ENCODE measurements at places on chromosomes 4 and X. TPM values are rescaled to one million over a fixed set of nuclear protein-coding genes. Genes with fewer than 3 reads are reported as not detected.

DNA sequence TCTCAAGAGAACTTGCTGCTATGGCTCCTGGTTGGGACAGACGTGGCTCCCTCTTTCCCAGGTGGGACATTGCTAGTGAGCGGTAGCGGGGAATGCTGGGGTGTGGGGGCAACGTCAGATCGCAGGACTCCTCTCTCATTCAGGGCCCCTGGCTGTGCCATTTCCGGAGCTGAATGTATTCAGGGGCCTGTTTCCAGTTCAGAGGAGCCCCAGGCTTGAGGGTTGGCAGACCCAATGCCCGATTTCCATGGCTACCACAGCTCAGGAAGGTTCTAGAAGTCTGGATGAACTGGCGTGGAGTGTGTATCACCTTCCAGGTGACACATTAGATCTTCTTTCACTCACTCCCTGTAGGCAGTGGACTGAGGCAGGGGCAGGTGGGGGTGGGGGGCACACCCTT lies 26.2 kb upstream of the CRMP1 start:
- no peaks in the 10 kb centered on the region for H3K36me3 ChIP-seq
- H3K27me3 ChIP-seq: peaks cover 4% of the 10 kb centered on the region
- no peak overlapping the region for H3K4me3 ChIP-seq
- no peaks in the 10 kb centered on the region for H3K4me1 ChIP-seq

- H3K4me3 ChIP-seq: no peak overlapping the region
- DNase-seq: no peak
- H3K4me1 ChIP-seq: peaks cover 10% of the 10 kb centered on the region
- H3K27me3 ChIP-seq: no peaks in the 10 kb centered on the region
- H3K36me3 ChIP-seq: no peaks in the 10 kb centered on the region
- H3K27ac ChIP-seq: no peak overlapping the region
These were observed 105.0 kb downstream of the HNRNPD start for GRCh38 chr4:82268826-82269193.

DNA sequence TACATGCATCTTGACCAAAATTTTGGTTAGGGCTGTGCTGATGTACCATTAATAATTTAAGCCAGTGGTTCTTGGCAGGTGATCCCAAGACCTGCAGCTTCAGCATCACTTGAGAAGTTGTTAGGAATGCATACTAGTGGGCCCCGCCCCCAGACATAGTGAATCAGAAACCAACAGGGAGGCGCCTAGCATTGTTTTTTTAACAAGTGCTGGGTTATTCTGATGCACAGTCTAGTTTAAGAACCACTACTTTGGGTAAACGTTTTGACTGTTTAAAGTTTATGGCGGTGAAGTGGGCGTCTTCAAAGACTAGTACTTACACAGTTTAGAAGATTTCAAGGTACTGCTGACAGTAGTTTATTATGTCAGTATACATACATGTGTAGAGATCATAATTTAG lies 23.6 kb downstream of the FAM199X start:
- H3K36me3 ChIP-seq: peaks cover 5% of the 10 kb centered on the region
- no peak overlapping the region for H3K27ac ChIP-seq
- no peak for DNase-seq
- H3K27me3 ChIP-seq: no peaks in the 10 kb centered on the region

DNA sequence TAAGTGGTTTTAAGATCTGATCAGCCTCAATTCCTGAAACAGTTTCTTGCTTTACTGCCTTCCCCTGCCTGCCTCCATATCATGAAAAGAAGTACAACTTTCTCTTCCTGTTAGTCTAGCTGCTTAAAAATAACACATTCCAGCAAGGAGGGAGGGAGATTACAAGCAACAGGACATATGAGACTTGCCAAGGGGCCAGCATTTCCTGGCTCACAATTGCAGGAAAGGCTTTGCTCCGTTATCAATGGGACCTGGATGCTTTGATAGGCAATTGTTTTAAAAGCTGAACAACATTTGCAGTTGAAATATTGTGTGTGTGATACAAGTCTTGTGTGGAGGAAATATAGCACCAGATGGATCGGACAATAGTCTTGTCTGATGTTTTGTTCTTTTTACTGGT lies 425.0 kb downstream of the FAT4 start:
- H3K36me3 ChIP-seq: no peaks in the 10 kb centered on the region
- no peak for DNase-seq
- no peak overlapping the region for H3K27ac ChIP-seq
- no peak overlapping the region for H3K4me3 ChIP-seq
- no peaks in the 10 kb centered on the region for H3K27me3 ChIP-seq
- no peaks in the 10 kb centered on the region for H3K4me1 ChIP-seq

DNA sequence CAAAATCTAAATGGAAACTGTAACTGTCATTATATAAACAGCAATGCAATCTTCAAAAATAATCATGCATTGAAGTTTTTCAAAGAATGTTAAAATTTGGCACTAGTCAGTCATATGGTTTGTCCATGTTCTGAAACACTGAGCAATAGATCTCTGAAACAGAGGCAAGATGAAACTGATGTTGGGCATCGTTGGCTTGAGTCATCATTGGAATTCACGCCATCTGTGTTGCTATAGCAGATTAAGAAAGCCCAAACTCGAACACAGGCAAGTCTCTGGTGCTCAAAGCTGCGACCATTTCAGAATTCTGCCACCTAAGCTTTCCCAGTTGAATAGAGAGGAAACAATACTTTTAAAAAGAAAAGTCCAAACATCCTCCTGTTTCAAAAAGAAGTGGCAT lies 114.1 kb upstream of the PPARGC1A start:
- no peak overlapping the region for H3K27ac ChIP-seq
- H3K27me3 ChIP-seq: no peaks in the 10 kb centered on the region
- H3K4me1 ChIP-seq: no peaks in the 10 kb centered on the region
- no peak for DNase-seq
- H3K4me3 ChIP-seq: no peak overlapping the region
- no peaks in the 10 kb centered on the region for H3K36me3 ChIP-seq

GRCh38 chrX:110136136-110136535 lies 133.2 kb downstream of the TMEM164 start:
- no peak for DNase-seq
- no peak overlapping the region for H3K4me3 ChIP-seq
- H3K4me1 ChIP-seq: peaks cover 10% of the 10 kb centered on the region
- H3K36me3 ChIP-seq: peaks cover 7% of the 10 kb centered on the region
- no peak overlapping the region for H3K27ac ChIP-seq

Gene CLDN34
- not detected for total RNA-seq

- H3K4me1 ChIP-seq: no peaks in the 10 kb centered on the region
- no peaks in the 10 kb centered on the region for H3K36me3 ChIP-seq
- no peak overlapping the region for H3K4me3 ChIP-seq
- no peak overlapping the region for H3K27ac ChIP-seq
- no peaks in the 10 kb centered on the region for H3K27me3 ChIP-seq
These were observed 931.6 kb downstream of the RAPGEF2 start for GRCh38 chr4:160034501-160034900.

DNA sequence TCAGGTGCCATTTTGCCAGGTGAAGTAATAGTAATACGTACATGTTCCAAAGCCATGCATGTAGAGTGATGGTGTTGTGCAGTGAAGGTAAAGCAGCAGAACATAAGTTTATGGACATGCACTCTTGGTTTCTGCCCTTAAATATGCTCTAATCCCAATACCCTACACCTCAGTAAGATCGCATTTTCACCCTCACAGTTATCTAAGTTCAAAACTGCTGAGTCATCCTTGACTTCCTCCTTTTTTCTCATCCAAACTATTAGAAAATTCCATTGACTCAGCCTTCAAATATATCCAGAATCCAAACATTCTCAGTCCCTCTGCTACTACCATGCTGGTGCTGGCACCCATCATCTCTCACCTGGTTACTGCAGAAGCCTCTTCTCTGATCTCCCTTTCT lies 652.9 kb upstream of the IGFBP7 start:
- H3K4me1 ChIP-seq: no peaks in the 10 kb centered on the region
- H3K27me3 ChIP-seq: no peaks in the 10 kb centered on the region
- H3K27ac ChIP-seq: no peak overlapping the region
- H3K36me3 ChIP-seq: no peaks in the 10 kb centered on the region

- peaks cover 7% of the 10 kb centered on the region for H3K4me1 ChIP-seq
- H3K27me3 ChIP-seq: peaks cover 1% of the 10 kb centered on the region
- no peak overlapping the region for H3K27ac ChIP-seq
- no peak overlapping the region for H3K4me3 ChIP-seq
- no peak for DNase-seq
These were observed 71.2 kb upstream of the EGFL6 start for GRCh38 chrX:13498238-13498637.

Gene FAM184B
- not detected for total RNA-seq

Gene CT55
- not detected for total RNA-seq

GRCh38 chr4:140126261-140126660 lies 27.7 kb downstream of the MAML3 start:
- H3K27me3 ChIP-seq: peaks cover 6% of the 10 kb centered on the region
- no peak overlapping the region for H3K27ac ChIP-seq

DNA sequence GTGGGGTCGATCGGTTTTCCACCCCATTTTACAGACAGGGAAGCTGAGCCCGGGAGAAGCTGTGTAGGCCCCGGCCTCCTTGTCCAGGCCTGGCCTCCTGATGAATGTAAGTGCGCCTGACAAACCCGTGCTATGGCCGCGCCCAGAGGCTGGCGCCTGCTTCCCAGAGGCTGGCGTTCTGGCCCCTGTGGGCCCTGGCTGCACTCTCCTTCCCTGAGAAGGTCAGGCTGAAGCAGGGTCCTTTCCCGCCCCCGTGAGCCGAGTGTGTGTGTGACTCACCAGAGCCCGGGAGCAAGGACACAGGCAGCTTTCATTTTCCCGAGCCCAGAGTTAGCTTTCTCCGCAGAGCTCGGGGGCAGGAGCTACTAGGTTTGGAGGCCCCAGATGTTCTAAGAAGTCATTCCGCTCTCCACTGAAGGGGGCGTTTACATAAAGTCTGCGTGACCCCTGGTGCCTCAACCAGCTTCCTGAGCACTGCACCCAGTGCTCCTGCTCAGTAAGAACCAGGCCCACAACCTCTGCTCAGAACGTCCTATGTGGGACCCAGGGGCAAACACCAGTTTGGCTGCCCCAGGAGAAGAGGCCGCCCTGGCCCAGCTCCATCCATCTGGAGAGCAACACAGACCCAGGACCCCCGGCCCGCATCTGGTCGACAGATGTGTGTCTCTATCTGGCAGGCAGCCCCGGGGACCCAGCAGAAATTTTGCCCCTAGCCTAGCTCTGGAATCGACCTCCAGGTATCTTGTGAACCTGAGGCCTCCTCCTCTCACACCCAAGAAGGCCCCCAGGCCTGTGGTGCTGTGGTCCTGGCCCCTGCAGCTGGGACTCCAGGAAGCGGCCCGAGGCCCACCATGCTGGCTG lies 13.6 kb downstream of the UVSSA start:
- no peak for DNase-seq
- no peaks in the 10 kb centered on the region for H3K36me3 ChIP-seq
- H3K27ac ChIP-seq: no peak overlapping the region
- H3K27me3 ChIP-seq: no peaks in the 10 kb centered on the region
- no peaks in the 10 kb centered on the region for H3K4me1 ChIP-seq
- no peak overlapping the region for H3K4me3 ChIP-seq

DNA sequence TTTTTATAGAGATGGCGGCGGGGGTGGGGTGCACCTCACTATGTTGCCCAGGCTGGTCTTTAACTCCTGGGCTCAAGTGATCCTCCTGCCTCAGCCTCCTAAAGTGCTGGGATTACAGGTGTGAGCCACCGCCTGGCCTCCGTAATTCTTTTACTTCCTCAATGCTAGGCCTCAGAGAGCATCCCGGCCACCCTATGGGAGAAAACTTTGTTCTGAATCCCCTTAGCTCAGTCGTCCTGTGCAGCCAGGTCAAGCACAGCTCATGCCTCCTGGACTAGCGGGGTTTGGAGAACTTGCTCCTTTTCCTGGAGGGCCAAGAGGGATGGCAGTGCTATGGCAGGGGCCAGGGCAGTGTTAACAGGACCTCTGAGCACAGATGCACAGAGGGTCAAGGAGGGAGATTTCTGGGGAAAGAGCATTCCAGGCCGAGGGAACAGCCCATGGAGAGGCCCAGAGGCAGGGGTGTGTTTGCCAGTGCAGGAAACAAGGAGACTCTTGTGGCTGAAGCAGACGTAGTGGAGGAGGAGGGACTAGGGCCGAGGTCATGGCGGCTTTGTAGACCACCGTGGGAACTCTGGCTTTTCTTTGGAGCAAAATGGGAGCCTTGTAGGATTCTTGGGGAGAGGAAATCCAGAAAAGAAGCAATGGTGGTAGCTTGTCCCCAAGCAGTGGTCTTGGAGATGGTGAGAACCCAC lies 9.8 kb upstream of the TNIP2 start:
- H3K27ac ChIP-seq: no peak overlapping the region
- no peak for DNase-seq
- no peaks in the 10 kb centered on the region for H3K36me3 ChIP-seq
- H3K4me1 ChIP-seq: peaks cover 24% of the 10 kb centered on the region

DNA sequence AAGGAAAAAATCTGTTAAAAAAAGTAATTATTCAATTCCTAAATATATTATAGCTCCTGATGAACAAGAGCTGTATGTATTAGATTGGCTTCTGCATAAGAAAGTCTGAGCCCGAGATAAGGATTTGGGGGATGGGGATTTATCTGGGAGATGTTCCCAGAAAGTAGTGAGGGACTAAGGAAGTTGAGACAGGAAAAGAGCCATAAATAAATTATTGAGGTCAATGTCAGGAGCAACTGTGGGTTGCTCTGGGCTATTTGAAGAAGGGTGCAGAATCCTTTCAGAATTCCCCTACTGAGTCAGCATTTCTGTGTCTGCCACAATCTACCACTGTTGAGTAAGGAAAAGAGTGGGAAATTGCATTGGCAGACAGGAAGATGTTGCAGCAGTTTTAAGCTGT lies 3.1 kb upstream of the TDO2 start:
- H3K4me3 ChIP-seq: no peak overlapping the region
- H3K36me3 ChIP-seq: no peaks in the 10 kb centered on the region
- no peak for DNase-seq
- no peaks in the 10 kb centered on the region for H3K4me1 ChIP-seq

DNA sequence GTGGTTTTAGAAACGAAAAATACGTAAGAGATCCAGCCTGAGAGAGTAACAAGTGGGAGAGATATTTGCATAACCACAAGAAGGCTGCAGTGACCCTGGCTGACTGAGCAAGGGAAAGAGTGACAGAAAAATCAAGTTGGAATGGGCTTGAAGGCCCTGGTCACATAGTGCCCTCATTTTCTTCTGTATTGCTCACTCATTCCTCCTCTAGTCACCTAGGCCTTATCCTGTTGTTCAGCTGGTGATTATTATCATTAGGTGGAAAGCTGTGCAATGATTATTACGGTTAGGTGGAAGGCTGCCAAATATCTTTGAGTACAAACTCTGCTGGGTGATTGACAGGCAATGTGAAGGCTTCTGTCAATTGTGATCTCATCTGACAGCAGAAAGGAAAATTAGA lies 2384.1 kb downstream of the PCDH7 start:
- no peak for DNase-seq
- H3K27ac ChIP-seq: no peak overlapping the region
- no peaks in the 10 kb centered on the region for H3K4me1 ChIP-seq
- H3K36me3 ChIP-seq: no peaks in the 10 kb centered on the region
- H3K27me3 ChIP-seq: no peaks in the 10 kb centered on the region

Data from activated CD8-positive, alpha-beta T cell treated with anti-CD3 and anti-CD28 coated beads for 36 hours (primary cell).